ENCODE measurements at places on chromosomes 3 and 15. TPM values are rescaled to one million over a fixed set of nuclear protein-coding genes. Genes with fewer than 3 reads are reported as not detected.

The SNX22 gene
- 0.41 TPM for total RNA-seq

The GOLGA8J gene
- 6.0 TPM for total RNA-seq

The PLA2G4D gene
- not detected for total RNA-seq

The GOLGA6L22 gene
- total RNA-seq: not detected

The INSYN1 gene
- total RNA-seq: not detected

The SMAD6 gene
- 0.09 TPM for total RNA-seq

The LDHAL6B gene
- not detected for total RNA-seq

Data from natural killer cell (primary cell).